ENCODE measurements at places on chromosomes 1 and 21.

GRCh38 chr1:73463873-73464272 is 734.1 kb downstream of the LRRIQ3 start:
- no peak for DNase-seq

DNA sequence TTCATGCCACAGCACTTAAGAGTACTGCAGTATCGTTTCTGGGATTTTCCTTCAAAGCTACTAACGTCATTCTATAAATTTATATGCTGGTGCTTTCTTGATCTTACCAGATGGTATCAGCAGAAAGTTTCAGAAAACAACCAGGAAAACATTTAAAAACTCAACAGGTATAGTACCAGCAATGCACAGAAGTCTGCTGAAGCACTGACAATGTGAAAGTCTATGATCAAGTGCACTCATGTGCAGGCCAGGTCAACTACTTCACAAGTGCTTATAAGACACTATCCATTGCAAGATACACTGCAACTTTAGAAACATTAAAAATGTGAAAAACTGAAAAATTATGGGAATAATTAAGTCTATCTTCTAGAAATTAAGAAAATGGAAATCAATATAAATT is 34.7 kb downstream of the LYST start:
- DNase-seq = no peak

DNA sequence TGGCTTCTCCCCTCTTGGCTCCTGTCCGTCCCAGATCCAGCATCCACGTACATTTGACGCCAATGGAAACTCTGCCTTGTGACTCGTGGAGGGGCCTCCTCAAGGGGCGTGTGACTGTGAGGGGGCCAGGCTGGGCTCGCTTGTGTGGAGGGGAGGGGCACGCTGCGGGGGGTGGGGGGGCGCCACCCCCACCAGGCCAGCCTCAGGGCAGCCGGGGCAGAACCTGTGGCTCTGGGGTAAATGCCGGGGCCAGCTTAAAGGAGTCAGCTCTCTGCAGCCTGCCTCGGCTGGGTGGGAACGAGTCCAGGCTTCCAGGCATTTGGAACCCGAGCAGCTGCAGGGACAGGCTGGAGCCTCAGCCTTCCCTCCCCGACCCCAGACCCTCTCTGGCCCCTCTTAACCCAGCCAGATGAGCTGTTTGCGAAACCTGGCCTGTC is 94.1 kb downstream of the SIK1 start:
- no peak for DNase-seq

- no peak for DNase-seq
Observed at GRCh38 chr1:58584082-58584895, 7.2 kb upstream of the TACSTD2 start.
